ENCODE measurements at places on chromosomes 16 and 17.

GRCh38 chr16:47110939-47111338 lies 32.8 kb downstream of the NETO2 start:
- DNase-seq = no peak

DNA sequence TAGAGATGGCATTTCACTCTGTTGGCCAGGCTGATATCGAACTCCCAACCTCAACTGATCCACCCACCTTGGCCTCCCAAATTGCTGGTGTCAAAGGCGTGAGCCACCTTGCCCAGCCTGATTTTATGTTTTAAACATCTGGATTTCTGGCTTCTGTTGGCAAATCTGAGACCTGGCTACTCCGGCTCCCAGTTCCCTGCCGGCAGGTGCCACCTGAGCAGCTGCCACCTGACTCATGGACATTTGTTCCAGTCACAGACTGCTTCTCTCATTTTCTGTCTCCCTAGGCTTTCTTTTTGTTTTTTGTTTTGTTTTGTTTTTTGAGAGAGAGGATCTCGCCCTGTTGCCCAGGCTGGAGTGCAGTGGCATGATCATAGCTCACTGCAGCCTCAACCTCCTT lies 9.6 kb downstream of the PMM2 start:
- DNase-seq = no peak

DNA sequence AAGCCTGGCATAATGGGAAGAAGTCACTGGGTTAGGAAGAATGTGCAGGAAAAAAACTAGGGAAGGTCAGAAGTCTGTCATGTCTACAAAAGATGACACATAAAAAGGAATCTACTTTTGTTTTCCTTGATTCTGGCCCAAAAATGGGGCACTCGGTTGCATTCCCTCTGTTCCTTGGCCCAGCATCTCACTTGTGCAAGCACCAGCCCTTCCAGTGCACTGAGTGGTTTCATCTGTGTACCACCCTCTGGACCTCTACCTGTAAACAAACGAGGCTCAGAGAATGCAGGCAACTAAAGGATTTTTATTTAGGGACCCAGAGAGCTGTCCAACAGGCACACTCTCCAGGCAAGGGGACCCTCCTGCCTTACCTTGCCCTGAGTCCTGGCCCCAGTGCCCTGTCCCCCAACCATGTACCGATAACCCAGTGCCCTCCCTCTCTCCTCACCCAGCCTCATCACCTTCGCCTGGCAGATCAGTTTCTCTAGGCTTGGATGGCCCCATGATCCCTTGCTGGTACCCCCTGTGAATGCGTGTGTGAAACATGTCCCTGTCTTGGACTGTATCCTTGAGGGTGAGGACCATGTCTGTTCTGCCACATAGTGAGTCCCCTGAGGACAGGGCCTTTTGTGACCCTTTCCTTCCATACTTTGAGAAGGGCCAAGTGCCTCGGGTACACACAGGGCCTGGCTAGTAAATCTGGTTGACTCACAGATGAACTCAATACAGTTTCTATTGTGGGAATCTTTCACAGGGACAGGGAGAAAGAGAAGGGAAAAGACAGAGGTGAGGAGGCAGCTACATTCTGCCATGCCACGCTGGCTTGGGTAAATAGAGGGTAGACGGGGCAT lies 13.3 kb downstream of the NXPH3 start:
- no peak for DNase-seq

- DNase-seq = peak; percentile 98
These were observed 14.0 kb upstream of the MPRIP start for GRCh38 chr17:17028059-17028877.

DNA sequence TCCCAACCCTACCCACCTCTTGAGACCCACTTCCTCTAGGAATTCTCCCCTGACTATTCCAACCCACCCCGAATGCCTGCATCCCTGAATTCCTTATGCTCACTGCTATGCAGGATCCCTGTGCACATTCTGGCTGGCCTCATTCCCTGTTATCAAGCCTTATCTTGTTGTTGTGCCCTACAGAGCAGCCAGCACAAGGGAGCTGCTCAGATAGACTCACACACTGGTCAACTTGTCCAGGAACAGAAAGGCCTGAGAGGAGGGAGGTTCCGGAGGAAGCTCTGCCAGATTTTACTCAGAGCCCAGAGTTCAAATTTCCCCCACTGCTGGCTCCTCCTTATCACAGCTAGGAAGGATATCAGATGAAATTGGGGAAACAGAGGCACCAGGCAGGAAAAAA lies 24.8 kb upstream of the MYO18A start:
- no peak for DNase-seq

- DNase-seq = no peak
These were observed 11.7 kb upstream of the FAM83G start for GRCh38 chr17:19016297-19016696.

DNA sequence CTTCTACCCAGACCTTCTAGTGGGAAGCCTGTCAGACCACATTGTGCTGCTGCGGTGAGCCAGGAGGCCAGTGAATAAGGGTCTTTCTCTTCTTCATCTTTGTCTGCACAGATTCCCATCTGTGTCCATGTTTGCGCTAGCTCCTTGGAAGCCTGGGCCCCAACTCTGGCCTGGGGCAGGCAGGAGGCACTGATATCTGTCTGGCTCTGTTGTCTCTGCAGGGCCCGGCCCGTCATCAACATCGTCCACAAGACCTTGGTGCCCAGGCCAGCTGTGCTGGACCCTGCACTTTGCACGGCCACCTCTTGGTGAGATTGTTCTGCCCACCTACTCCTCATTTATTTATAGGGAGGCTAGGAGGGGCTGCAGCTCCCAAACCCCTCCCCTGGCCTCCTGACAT lies 18.3 kb downstream of the ITGA3 start:
- no peak for DNase-seq

DNA sequence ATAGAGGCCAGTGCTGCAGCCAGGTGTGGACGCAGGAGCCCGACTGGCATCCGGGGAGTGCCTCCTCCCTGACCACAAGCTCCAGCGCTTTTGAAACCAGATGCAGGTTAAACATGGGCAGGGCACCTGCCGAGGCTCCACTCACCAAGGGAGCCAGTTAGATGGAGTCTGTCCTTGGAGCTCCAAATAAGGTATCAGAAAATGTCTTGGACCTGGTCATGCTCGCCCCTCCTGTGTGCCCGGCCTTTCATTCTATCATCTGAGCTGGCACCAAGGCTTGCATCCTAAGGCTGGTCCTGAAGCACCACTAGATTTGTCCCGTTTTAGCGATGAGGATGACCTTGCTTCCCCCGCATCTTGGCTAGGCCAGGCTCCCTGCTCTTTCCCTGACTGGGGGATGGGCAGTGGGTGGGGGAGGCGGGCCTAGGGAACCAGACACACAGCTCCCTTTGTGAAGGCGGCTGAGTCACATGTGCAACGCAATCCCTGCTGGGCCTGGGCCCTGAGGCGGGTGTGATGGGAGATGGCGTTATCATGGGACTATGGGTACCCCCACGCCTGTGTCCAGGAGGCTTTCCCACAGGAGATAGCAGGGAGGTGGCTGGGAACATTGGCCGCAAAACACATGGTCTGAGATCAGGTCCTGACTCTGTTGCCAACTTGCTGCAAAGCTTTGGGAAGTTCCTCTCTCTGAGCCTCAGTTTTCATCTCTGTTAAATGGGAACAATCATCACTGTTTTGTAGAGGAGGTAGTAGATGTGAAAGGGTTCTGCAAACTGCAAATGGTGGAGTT lies 5.0 kb upstream of the ADGRG1 start:
- DNase-seq = peak; percentile 76

- DNase-seq = no peak
These were observed 764.7 kb upstream of the KIF2B start for GRCh38 chr17:53058031-53058430.

DNA sequence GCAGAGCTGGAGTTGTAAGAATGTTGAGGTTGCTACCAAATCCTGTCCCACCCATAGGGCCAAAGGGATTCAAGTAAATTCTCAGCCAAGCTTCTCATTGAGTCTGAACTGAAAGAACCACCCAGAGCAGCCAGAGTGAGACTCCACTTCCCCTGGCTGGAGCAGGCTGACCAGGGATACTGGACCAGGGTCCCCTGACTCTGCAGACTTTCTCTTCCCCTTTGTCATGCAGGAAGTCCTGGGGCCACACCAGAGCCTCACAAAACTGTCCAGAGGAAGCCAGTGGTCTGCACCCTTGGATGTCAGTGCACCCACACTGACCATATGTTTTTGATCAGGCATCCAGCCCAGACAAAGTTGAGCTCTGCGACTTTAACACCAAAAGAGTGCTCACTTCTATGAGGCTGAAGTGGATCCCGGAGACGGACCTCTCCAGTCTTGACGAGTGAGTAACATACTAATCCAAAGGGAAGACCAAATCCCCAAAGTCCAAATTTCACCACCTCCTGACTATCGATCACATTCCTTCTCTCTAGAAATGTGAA lies 4.1 kb downstream of the NXN start:
- no peak for DNase-seq

DNA sequence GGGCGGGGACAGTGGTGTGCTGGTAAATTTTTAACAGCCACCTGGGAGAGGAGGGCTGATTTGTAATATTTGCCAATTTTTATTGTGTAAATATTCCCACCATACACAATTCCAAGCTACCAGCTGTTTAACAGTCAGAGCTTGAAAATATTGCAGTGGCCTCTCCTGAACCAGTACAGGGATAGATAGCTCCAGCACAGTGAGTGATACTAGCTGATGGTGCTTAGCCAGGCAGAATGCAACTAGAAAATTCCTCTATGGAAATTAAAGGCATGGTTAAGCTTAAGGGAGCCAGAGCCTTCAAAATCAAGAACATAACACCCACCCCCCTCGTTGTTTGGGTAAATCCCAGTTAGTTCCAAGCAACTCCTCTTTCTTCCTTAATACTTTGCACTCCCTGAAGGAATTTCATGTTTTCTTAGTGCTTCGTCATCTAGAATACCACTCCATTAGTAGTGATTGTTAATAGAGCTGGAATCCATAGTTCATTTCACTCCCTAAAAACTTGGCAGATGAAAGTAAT lies 96.6 kb downstream of the CYB561 start:
- DNase-seq = no peak

- DNase-seq = no peak
These were observed 2.1 kb downstream of the SYT17 start for GRCh38 chr16:19170043-19170655.

GRCh38 chr17:9987779-9988585 lies 82.9 kb upstream of the RCVRN start:
- DNase-seq = peak; percentile 42

- peak; percentile 30 for DNase-seq
These were observed 25.6 kb downstream of the ITGB3 start for GRCh38 chr17:47279062-47279801.

GRCh38 chr16:57837305-57838125 lies 35.2 kb upstream of the KIFC3 start:
- no peak for DNase-seq

DNA sequence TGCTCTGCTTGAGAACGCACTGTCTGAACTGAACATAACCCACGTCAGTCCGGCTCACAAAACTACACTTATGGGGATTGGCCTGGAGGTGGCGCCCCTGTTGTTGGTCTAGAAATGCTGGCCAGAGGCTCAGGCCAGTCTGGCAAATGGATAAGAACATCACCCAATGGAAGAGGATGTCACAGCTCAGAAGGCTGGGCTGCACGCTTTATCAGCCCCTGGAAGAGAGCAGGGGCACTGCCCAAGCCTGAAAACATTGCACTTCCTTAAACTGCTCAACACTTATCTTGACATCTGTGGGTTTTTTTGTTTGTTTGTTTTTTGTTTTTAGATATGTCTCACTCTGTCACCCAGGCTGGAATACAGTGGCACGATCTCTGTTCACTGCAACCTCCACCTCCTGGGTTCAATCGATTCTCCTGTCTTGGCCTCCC lies 24.8 kb upstream of the BPTF start:
- no peak for DNase-seq

DNA sequence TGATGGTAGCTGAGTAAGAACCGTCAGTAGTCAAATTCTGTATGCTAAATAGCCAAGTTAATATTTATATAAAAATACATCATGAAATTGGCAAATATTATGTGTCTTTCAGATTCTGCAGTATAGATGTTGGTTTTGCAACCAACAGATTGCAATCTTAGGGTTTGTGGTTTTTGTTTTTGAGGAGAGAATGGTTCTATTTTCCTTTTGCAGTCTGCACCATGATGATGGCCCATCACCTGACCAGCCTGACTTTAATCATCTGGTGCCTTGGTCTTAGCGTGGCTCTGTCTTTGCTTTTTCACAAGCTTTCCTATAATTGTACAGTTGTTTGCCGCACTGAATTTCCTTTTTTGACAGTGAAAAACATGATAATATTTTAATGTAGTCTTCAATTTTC lies 50.7 kb downstream of the NUP93 start:
- no peak for DNase-seq

DNA sequence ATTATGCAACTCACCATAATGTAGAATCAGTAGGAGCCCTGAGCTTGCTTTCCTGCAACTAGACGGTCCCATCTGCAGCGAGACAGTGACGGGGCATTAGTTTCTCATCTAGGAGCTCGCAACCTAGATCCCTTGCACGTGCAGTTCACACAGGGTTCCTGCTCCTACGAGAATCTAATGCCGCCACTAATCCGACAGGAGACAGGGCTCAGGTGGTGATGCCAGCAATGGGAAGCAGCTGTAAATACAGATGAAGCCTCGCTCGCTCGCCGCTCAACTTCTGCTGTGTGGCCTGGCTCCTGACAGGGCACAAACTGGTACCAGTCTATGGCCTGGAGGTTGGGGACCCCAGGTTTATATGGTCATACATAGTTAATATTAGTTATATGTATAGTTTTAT lies 394.5 kb downstream of the NPIPA8 start:
- no peak for DNase-seq

DNA sequence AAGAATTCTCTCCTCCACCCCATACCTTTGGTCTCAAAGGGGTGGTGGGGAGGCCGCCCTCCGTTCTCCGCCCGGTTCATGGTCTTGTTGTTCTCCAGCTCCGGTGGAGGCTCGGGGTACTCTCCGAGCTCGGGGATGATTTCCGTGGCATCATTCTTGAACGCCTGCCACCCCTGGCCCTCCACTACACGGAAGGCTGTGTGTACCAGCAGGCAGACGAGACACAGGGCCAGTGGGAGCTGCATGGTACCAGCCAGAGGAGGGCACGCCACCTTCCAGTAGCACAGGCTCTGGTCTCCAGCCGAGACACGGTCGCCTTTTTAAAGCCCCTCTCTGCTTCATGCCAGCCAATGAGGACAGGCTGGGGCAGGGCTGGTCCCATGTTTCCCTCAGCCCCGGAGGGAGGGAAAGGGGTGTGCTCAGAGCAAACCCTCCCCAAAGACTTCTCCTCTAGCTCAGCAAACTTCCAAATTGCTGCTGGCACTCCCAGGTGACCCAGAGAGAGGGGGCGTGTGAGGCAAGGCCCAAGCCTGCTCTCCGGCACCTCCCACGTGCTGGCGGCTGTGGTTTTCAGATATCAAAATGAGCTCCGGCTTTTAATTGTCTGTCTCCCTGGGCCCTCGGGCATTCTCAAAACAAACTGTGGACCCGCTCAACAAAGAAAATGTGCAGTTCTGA lies at the start of gene SOST:
Gene SOST (minus strand): TSS at position 295 of the 678 bp plus-strand sequence. CDS start 50 bp downstream, at position 245.
- no peak for DNase-seq

GRCh38 chr16:66603537-66604375 lies 748 bp upstream of the CMTM3 start:
- DNase-seq = no peak

DNA sequence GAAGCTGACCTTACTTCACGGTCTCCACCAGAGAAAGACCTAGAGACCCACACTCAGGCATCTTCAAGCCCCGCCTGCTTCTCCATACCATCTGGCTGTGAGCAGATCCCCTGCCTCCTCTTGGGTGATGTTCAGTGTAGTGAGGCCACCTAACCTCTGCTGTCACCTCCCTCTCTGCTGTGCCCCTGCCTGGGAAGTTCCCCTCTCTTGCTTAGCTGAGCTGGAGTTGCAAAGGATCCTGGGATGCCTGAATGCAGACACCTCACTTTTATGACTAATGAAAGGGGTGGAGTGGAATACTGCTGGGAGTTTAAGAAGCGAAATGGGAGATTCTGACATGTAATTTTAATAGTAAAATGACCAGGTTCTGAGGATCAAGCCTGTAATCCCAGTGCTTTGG lies 5.8 kb downstream of the IRX3 start:
- DNase-seq = peak; percentile 11
